ENCODE measurements at places on chromosomes 11 and 22. TPM values are rescaled to one million over a fixed set of nuclear protein-coding genes. Genes with fewer than 3 reads are reported as not detected.

GRCh38 chr11:473962-474785, 24.1 kb downstream of the PTDSS2 start:
- no peak overlapping the region for H3K4me3 ChIP-seq
- no peaks in the 10 kb centered on the region for H3K27me3 ChIP-seq
- no peak for DNase-seq

DNA sequence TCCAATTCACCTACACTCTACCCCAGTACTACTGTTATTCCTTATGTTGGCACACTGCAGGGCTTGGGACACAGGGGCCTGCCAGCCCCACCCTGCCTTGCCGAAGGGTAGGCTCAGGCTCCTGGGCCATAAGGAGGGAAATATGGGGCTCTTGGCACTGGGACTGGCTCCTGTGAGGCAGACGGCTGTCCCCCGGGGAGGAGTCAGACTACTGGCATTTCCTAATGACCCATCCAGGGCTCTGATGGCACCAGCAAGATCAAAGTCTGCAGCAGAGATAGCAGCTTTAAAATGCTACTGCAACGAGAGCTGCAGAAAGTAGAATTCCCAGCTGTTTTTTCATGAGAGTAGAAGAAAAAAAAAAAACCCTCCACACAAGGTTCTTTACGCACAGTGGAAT, 42.2 kb upstream of the CYP2D6 start:
- no peak overlapping the region for H3K4me3 ChIP-seq
- H3K36me3 ChIP-seq, result peaks cover 20% of the 10 kb centered on the region

GRCh38 chr11:120682866-120683265, 171.3 kb downstream of the GRIK4 start:
- no peak for DNase-seq
- no peak overlapping the region for H3K27ac ChIP-seq
- H3K4me1 ChIP-seq, result no peaks in the 10 kb centered on the region
- peaks cover 9% of the 10 kb centered on the region for H3K27me3 ChIP-seq
- H3K36me3 ChIP-seq, result no peaks in the 10 kb centered on the region

- DNase-seq, result no peak
- no peaks in the 10 kb centered on the region for H3K4me1 ChIP-seq
- H3K27ac ChIP-seq, result no peak within 1 kb of the TSS
- peaks cover 2% of the 10 kb centered on the region for H3K27me3 ChIP-seq
- H3K36me3 ChIP-seq, result no peaks in the 10 kb centered on the region
These were observed at the start of gene OR51T1 for GRCh38 chr11:4881860-4882500. Gene OR51T1 (plus strand): TSS chr11:4881900. CDS start chr11:4881900, 0 bp downstream.

DNA sequence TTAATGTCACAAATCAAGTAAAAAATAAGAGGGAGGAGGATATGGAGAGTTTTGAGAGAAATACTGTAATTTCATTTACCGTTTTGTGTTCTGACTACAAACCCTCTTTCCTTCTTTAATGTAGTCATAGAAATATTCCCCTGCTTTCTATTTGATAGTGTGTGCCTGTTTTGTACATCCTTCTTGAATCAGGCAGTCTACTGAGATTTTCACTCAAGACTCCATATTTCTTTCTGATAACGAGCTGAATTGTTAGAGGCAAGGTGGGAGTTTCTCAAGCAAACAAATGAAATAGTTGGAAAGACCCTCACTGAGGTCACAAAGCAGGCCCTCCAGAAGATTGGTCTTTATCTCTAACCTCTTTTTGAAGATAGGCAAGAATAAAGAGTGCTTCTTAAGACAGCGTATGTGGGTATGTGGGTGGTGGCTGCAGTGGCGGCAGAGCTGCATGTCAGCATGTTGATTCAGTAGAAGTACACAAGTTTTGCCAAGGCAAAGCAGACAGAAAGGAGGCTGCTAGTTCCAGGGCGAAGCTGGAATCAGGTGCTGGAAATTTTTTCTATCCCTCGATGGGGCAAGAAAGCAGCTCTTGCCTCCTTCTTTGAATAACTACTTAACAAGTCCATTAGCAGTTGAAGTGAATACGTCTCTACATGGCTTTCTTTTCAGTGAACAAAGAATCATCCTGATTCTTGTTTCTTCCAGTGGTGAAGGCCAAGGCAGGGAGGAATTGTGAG, 164.2 kb downstream of the FAM76B start:
- DNase-seq, result no peak
- no peak overlapping the region for H3K27ac ChIP-seq
- H3K36me3 ChIP-seq, result peaks cover 2% of the 10 kb centered on the region
- H3K4me3 ChIP-seq, result no peak overlapping the region
- no peaks in the 10 kb centered on the region for H3K27me3 ChIP-seq

- no peaks in the 10 kb centered on the region for H3K36me3 ChIP-seq
- no peaks in the 10 kb centered on the region for H3K27me3 ChIP-seq
- no peak for DNase-seq
- no peak overlapping the region for H3K27ac ChIP-seq
These were observed 2281.8 kb downstream of the LRRC4C start for GRCh38 chr11:39177678-39178077.

DNA sequence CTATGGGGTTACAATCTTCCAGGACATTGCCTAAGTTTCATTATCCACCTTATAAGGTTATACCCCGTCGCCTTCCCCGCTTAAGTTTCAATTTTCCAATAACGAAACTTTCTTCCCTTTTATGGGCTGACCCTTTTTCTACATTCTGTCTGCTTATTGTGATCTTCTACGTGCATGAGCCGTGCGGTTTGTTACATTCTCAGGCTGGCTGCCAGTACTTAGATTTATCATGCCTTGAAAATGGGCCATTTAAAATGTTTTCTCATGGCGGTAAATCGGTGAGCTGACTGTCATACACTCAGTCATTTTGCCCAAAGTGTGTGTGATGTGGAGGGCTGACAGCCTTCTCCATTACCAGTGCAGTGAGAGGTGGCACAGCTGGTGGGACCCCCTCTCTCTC, 23.3 kb downstream of the DGCR6L start:
- no peak for DNase-seq
- no peak overlapping the region for H3K4me3 ChIP-seq
- no peaks in the 10 kb centered on the region for H3K36me3 ChIP-seq
- H3K27ac ChIP-seq, result no peak overlapping the region
- H3K4me1 ChIP-seq, result no peaks in the 10 kb centered on the region
- H3K27me3 ChIP-seq, result peaks cover 6% of the 10 kb centered on the region

- no peak overlapping the region for H3K4me3 ChIP-seq
- H3K27me3 ChIP-seq, result peaks cover 4% of the 10 kb centered on the region
- no peaks in the 10 kb centered on the region for H3K4me1 ChIP-seq
- DNase-seq, result no peak
- no peaks in the 10 kb centered on the region for H3K36me3 ChIP-seq
These were observed 41.8 kb downstream of the SLN start for GRCh38 chr11:107669893-107670601.

DNA sequence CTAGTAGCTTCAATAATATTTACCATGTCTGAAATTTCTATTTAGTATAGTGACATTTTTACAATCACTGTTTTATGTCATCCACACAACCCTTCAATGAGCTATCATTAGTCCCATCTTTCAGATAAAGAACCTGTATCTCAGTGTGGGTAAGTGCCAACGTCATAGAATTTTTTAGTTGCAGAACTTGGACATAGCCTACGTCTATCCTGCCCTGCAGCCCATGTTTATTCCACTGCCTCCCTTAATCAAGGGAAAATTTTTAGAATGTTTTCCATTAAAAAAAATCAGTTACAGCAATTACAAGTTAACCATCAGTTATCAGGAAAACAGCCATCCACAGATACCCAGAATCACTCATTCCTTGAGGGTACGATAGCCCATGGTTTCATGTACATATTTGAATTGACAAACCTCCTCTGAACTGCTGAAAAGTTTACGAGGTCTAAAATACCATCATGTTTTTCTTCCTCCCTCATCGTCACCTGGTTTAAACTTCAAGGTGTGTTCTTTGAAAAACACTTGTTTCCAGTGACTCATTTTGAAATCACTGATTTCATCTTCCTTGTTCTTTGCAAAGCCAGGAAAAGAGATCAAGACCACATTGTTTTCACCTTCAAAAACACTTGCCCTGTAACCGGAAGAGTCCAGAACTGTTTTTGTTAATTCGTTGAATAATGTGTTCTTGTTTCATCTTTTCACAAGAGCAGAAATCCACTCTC, 100.9 kb downstream of the FAM76B start:
- no peak overlapping the region for H3K27ac ChIP-seq
- DNase-seq, result no peak
- peaks cover 24% of the 10 kb centered on the region for H3K4me1 ChIP-seq

GRCh38 chr22:39359659-39360195, 9.9 kb downstream of the SYNGR1 start:
- H3K4me1 ChIP-seq, result no peaks in the 10 kb centered on the region
- H3K36me3 ChIP-seq, result no peaks in the 10 kb centered on the region
- H3K27ac ChIP-seq, result no peak overlapping the region
- H3K27me3 ChIP-seq, result no peaks in the 10 kb centered on the region

DNA sequence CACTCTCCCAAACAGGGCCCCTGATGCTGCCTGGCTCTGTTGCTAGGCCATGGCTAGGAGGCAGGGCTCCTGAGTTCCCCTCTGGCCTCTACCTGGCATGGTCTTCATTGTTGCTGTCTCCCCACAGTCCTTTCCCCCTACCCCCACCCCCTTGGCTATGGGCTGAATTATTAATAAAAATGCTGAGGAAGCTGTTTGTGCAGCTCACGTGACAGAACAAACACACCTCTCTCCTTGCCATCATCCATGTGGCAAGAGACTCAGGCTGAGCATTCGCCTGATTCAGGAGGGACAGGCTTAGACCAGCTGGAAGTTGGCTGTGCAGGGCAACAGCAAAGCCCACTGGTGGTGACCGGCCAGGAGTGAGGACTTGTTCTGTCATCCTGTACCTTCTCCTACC, 4.2 kb upstream of the SYT7 start:
- H3K4me1 ChIP-seq, result peaks cover 17% of the 10 kb centered on the region
- H3K27ac ChIP-seq, result no peak overlapping the region
- H3K4me3 ChIP-seq, result no peak overlapping the region
- DNase-seq, result no peak
- H3K36me3 ChIP-seq, result no peaks in the 10 kb centered on the region
- peaks cover 22% of the 10 kb centered on the region for H3K27me3 ChIP-seq

DNA sequence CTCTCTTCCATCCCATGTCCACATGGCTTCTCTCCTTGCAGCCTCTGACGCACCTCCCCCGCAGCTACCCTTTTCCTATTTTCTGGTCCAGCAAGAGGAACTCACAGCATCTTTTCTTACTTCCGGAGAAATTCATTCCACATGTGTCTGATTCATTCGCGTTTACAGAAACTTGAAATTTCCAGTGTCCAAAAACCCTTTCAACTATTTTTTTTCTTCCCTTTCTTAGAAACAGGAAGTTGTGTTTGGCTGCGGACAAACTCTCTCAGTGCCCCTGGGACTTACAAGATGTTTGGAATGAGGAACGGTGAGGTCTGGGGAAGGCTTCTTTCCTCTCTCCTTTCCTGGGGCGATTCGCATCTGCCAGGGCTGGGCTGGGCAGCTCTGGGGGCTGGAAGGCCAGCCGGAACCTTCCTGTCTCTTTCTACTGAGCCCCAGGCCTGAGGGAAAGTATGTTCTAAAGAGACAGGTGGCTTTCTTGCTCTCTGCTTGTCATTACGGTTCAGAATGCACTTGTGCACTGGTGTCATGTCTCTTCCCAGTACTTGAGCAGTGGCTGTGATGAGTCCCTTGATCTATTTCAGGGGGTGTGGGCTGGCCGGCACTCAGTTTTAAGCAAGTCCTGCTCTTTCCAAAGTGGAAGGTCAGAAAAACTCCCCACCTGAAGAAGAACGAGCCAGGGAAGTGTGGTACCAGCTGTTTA, 27.5 kb downstream of the ADAMTS8 start:
- H3K27me3 ChIP-seq, result peaks cover 21% of the 10 kb centered on the region
- no peak for DNase-seq
- no peaks in the 10 kb centered on the region for H3K36me3 ChIP-seq
- no peak overlapping the region for H3K27ac ChIP-seq

DNA sequence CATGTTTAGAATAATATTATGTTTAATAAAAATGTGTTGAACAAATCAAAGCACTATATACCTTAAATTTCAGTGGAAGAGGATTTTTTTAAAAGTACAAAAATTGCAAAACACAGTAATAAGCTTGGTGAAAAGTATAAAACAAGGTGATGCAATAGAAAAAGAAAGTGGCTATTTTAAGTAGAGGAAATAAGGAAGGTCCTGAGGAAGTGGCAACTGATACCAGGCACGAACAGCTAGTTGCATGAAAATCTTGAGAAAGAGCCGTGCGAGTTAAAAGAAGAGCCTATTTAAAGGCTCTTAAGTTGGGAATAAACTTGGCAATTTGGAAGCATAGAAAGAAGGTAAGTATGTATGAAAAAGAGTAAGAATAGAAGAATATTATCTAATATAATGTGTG, 1679.3 kb downstream of the LRRC4C start:
- no peaks in the 10 kb centered on the region for H3K27me3 ChIP-seq
- H3K4me3 ChIP-seq, result no peak overlapping the region
- no peak overlapping the region for H3K27ac ChIP-seq
- H3K4me1 ChIP-seq, result no peaks in the 10 kb centered on the region
- no peak for DNase-seq

- peaks cover 3% of the 10 kb centered on the region for H3K4me1 ChIP-seq
- peaks cover 11% of the 10 kb centered on the region for H3K27me3 ChIP-seq
- no peak overlapping the region for H3K27ac ChIP-seq
- no peak overlapping the region for H3K4me3 ChIP-seq
These were observed 61.2 kb downstream of the CECR2 start for GRCh38 chr22:17430412-17430811.

DNA sequence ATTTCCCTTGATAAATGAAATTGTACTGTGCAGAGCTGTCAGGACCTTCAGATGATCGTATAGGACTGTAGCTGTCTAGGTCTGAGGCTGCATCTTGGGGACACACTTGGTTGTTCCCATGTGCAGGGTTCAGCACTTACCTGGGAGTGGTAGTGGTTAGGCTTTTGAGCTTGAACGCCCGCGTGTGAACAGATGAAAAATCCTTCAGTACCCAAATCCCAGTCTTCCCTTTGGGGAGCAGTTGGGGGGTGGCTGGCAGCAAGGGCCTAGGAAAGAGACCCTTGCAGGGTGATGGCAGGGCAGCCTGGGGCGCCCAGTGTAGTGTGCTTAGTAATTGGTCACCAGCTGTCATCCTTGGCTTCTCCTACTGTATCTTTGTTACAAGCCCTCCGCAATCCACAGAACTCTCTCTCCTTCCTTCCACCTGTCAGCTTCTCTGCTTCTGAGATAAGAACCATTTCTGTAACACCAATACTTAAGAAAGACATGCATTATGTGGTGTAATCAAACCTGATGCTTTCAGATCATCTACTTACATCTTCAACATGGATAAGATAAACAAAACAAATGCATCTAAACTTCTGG, 64.6 kb downstream of the MORC2 start:
- no peak overlapping the region for H3K27ac ChIP-seq
- H3K36me3 ChIP-seq, result peaks cover 11% of the 10 kb centered on the region
- no peak for DNase-seq
- H3K27me3 ChIP-seq, result no peaks in the 10 kb centered on the region
- no peak overlapping the region for H3K4me3 ChIP-seq

CD151 gene
- total RNA-seq, result 46.5 TPM

ANO3 gene
- total RNA-seq, result not detected

PDGFB gene
- 3.0 TPM for total RNA-seq

TESMIN gene
- 4.9 TPM for total RNA-seq

JAML gene
- total RNA-seq, result 251 TPM

PHETA2 gene
- total RNA-seq, result 0.97 TPM

PARVB gene
- total RNA-seq, result 73.1 TPM

SEC14L2 gene
- total RNA-seq, result 15.1 TPM

MUC5AC gene
- not detected for total RNA-seq

BRSK2 gene
- total RNA-seq, result 2.0 TPM

C22orf23 gene
- total RNA-seq, result not detected

Measured in activated CD8-positive, alpha-beta T cell treated with anti-CD3 and anti-CD28 coated beads for 36 hours (primary cell).